ENCODE measurements at places on chromosomes 1 and 21.

DNA sequence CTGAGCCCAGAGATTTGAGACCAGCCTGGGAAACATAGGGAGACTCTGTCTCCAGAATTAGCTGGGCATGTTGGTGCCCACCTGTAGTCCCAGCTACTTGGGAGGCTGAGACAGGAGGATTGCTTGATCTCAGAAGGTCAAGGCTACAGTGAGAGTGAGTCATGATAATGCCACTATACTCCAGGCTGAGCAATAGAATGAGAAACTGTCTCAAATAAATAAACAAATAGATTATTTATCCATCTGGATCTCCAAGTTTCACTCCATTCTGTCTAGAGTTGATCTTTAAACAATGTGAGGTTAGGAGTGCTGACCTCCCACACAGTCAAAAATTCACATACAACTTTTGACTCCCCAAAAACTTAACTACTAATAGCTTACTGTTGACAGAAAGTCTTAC lies 106.8 kb upstream of the PALMD start:
- no peak for DNase-seq

DNA sequence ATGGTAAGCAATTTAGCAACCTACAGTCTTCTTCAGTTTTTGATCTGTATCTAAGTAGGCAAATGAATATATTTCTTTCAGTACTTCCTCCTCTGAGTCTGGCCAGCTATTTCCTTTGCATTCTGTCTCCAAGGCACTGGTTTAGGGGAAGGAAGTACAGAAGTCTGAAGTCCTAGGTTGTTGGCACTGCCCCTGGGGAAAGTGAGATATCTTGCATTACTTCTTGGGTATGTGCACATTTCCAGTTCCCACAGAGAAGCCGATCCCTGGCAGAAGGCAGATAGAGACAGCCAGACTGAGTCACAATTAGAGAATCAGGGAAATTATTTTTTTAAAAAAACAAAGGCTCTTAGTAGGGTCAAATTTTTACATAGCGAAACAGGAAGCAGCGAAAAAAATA lies 98.8 kb downstream of the RASAL2 start:
- no peak for DNase-seq

DNA sequence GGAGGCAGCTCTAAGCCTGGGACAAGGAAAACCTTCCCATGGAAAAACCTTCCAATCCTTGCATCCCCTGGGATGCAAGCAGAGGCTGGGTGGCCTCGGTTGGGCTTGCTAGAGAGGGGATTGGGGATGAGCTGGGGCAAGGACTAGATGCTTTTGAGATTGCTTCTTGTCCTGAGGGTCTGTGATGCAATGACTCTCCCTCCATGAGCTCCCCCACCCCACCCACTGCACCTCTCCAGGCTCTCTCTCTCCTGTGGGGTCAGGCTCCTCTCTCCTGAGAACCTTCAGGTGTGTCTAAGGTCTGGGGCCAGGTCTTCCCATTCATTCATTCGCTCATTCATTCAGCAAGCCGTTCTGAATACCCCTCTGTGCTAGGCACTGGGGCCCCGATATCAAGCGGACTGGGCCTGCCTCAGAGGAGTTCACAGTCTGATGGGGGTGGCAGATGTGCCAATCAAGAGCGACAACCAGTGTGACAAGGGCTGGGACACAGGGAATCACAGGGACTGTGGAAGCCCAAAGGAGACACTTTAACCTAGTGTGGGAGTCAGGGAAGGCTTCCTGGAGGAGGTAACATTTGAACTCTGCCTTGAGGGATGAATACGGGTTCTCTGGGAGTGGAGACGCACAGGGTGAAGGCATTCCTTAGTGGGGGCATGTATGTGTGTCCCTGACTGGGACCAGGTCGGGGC lies 6.5 kb downstream of the LDLRAD1 start:
- no peak for DNase-seq

DNA sequence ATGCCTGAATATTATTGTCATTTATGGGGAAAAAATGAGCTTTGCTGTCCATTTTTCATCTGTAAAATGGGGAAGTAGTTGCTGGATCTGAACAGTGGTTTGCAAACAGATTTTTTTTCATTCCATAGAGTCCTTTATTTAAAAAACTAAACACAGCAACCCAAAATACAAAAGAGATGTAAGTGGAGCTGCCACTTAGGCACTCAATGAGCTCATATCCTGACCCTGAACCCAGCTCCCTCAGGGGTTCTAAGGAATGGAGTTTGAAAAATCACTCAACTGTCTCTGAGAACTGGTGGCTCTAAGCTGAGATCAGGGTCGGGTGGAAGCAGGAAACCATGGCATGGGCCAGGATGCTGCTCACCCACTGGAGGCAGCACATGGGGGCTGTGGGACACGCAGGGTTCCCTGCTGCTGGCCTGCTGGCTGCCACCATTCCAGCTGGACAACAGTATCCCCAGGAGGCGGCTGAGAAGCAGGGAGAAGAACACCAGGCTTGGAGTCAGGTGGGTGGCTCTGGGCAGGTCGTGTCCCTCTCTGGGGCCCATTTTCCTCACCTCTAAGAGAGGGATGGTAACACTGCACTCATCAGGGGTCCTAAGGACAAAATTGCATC lies 9.6 kb upstream of the ECE1 start:
- DNase-seq = no peak

- no peak for DNase-seq
Measured at GRCh38 chr1:21232044-21232443, 55.3 kb upstream of the EIF4G3 start.

DNA sequence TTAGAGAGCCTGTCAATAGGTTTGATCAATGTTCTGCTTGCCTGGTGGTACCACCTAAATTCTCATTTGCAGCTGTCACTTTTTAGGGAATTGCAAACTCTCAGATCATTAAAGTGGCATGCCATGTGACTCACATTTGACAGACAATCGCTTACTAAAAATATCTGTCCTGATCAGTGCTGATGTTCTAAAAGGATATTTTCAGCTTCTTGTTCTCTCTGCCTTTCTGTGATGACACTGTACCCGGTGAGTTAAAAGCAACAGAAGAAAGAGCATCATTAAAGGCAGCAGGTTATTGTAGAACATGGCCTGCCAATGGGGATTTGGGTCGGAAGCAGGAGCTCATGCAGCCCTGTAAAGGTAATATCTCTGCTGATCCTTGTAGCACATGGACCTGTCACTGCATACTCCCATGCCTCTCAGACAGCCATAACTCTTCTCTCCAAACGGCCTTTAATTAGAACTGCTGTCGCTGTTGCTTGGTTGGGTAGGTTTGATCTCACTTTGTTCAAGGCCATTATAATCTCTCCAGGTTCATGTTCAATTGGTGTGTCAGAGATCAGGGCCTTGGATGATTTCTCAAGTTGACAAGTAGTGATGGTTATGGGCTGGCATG lies 441.3 kb upstream of the DEPDC1 start:
- DNase-seq = no peak

- no peak for DNase-seq
Measured at GRCh38 chr1:206705191-206705590, 20.5 kb downstream of the MAPKAPK2 start.

GRCh38 chr1:196734460-196734859 lies 40.2 kb upstream of the CFHR3 start:
- no peak for DNase-seq

DNA sequence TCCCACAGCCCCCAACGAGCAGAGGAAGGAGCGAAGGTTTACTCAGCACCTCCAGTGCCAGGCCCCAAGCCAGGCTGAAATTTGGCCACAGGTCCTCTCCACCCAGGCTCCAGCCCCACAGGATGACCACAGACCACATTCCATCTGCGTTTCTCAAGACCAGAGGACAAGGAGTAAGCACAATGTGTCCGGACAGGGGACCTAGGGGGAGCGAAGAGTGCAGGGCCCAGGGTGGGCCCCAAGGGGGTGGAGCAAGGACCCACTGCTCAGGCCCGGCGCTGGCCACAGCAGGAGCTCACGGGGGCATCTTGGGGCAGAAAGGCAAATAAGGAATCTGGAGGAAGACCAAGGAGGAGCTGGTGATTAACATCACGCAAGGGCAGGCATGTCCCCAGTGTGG lies 100.5 kb downstream of the NPHP4 start:
- no peak for DNase-seq

DNA sequence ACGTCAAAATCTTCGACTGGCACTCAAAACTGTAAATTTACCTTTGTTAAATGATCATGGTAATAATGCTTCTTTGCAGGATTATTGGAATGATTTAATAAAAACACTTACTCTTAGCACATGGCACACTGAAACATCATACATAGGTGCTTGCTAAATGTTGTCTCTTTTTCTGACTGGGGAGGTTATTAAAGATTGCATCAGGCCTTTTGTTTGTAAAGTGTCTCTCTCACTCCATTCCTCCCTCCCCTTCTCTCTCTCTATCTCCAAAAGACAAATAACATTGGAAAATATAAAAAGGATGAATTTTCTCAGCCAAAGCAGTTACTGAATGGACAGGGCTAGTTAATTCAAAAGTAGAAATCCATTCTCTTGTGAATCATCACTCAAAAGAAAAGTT lies 404.2 kb downstream of the DPYD start:
- no peak for DNase-seq

GRCh38 chr1:186849826-186850225 lies 21.1 kb downstream of the PLA2G4A start:
- no peak for DNase-seq

DNA sequence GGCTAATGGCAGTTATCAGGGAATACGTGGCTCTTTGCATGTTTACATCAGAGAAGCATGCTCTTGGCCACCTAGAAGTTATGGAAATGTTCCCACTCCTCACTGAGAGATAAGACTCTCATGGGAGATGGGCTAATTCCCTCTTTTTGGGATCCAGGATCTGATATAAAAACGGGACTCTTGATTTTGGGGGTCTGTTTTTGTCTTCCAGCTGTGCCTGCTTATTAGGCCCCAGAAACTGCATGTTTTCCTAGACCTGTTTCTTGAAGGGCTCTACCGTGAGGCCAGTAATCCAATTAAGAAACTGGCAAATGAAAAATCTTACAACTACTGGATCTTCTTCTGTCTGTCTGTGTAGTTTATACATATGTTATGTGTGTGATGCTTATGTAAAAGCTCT lies 47.0 kb upstream of the PTCH2 start:
- no peak for DNase-seq

GRCh38 chr1:91398291-91398690 lies 6.3 kb downstream of the HFM1 start:
- no peak for DNase-seq

Measured in CD8-positive, alpha-beta T cell (primary cell).